ENCODE measurements at places on chromosomes 11 and 22.

GRCh38 chr11:6824136-6824823 lies 21.2 kb upstream of the OR10A5 start:
- DNase-seq: no peak

DNA sequence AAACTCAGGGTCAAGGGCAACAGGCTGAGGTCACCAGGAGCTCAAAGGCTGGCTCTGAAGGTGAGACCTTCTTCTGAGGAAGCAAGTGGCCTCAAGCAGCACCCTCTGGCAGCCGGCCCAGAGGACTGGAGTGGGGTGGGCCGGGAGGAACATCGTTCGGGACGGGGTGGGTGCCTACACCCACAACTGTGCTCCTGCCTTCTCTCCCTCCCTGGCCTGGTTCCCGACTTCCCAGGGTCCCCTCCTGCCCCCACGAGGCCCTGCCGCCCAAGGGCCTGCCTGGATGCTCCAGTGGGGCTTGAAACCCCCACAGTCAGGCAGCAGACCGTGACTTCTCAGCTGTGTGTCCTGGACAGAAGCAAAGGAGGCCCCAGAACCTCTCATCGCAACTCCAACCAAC lies 195.7 kb downstream of the IGLL1 start:
- DNase-seq: no peak

DNA sequence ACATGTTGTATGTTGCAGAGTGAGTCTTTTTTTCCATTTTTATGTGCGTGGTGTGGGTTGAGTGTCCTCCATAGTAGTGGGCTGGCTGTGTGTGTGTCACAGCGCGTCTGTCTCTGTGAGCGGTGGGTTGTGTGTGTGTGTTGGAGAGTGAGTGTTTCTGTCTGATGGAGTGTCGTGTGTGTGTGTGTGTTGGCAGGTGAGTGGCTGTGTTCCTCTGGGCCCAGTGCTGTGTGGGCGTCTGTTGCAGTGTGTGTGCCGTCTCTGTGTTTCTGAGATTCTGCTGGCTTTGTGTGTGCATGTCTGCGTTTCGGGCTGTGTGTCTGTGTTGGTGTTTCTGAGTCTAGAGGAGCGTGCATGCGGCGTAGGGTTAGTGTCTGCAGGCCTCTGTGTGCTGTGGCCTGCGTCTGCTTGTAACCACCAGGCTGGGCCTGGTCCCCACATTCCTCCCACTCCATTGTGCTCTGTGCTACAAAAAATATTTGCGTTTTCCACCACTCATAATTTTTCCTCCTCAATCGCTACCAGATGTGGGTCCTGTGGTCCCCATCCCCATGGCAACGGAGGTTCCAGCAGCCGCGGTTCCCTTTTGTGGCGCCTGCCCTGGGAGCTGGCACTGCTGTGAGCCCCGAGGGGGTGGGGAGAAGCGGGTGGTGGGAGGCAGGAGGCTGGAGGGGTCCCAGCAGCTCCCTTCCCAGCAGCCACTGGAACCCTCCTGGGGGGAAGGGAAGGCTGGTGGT lies 15.2 kb downstream of the SCARF2 start:
- no peak for DNase-seq

- DNase-seq: no peak
Observed at GRCh38 chr11:78168539-78169477, 19.6 kb downstream of the KCTD21 start.

DNA sequence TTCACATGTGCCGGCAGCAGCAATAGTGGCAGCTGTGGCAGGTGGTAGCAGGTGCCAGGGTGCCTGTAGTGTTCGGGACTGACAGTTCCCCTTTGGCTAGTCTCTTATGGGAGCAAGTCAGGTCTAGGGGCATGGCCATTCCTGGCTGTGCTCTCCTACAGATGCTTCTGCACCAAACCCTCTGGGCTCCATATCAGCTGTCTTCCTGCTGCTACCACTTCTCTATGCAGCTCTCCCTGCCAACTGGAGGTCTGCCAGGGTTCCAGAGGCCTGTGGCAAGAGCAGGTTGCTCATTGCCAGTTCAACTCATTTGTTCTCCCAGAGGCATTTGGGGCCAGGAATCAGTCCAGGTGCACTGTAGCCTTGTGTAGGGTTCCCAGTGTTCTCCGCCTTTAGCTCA lies 473.7 kb downstream of the JRKL start:
- no peak for DNase-seq

DNA sequence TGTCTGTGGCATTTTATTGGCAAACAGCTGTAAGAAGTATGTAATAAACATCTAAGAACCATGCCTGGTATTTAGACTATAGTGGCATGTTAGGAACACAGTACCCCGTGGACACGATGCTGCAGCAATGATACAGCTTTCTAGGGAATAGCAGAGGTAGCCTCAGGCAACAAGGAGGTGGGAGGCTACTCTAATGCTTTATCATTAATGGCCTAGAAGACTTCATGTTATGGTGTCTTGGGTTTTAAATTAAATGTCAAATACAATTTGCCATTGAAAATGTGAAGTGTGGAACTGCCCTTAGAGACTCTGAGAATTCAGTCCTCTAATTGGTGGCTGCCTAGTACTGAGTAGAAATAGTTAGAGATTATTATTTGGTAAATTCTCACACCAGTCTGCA lies 516.9 kb downstream of the CNTN5 start:
- no peak for DNase-seq

DNA sequence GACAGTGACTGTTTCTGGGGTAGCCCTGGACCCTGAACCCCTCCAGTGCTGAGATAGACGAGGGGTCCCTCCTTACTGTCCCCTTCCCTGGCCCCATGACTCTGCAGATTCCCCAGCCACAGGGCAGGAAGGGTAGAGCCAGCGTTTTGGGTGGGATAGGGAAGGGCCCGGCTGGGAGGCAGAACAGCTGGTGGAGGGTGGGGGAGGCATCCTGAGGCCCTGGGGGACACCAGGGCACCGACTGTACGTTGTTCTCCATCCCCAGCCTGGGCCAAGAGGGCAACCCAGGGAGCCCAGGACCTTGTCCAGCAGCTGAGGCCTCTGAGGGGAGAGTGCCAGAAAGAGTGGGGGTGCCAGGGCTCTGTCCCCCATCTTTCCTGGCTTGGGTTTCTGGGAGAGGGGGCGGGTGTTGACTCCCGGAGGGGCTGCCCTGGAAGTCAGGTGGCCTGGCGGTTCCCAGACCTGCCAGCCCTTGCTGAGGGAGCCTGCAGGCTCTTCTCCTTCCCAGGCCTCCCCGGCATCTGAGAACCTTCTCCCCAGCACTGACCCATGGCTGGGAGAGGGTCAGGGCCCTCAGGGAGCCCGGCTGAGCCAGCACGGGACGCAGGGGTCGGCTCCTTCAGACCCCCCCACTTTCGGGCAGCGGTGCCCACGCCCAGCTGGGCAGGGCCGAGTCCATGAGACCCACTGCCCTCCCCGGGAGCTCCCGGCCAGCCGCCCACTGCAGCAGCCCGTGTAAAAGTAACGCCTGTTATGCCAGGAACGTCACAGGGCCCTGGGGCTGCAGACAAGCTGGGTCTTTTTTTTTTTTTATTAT lies 30.3 kb downstream of the IGF2 start:
- no peak for DNase-seq

Measured in Caco-2 (cell line).